Activated T-cell treated with anti-CD3 and anti-CD28 coated beads, Interleukin-2, amount 50 U/mL, for 72 hours (primary cell): ENCODE measurements at places on chromosomes 12 and 14.

- DNase-seq, result no peak
Observed at GRCh38 chr14:61196792-61197191, 84.3 kb downstream of the TMEM30B start.

DNA sequence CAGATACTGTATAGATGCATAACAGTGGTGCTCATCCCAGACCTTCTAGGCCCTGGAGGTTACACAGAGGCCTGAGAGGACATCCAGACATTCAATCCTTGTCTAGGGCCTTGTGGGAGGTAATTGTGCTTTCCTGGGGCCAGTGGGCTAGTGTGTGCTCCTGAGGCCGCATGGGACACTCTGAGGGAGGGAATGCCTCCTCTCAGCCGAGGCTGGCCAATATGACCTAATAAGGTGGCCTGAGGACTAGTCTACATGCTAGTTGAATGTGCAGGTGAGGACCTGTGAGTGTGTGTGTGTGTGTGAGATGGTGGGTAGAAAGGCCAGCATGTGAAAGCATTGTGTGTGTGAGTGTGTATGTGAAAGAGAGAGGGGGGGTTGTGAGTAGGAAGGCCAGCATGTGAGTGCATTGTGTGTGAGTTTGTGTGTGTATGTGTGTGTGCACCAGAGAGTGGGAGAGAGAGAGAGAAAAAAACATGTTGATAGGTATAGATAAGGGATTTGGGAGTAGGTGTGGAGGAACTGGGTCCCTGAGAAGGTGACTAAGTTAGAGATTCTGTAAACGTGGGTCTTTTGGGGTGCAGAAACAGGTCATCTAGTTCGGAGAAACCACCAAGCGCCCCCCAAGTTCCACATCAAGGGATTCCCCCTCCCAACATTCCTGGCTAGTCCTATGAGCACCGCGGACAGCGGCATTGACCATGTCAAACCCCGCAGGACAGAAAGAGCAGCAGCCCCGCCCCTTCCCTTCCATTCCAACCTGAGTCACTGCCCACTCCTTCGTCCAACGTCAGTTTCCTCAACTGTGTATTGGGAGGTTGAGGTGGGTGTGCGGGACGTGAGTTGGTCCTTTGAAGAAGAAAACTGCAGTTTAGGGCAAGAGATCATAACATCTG lies 9.7 kb upstream of the KRT81 start:
- DNase-seq, result no peak

DNA sequence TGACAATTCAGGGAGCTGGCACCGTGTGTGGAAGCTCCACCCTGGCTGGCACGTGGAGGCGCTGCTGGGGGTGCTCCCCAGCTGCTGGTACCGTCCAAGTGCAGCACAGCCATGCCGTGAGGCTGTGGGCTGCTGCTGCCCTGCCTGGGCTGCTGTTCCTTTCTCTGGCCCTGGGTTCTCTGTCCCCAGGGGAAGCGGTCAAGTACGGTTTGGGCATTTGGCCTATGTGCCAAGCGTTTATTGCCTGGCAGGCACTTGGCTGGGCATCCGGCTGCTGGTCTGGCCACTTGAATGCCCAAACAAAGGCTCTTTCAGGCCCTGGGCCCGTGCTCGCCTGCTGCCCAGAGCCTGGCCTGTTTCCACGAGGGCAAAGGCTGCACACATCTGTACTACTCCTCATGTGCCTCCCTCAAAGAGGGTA lies 39.6 kb downstream of the RHOF start:
- no peak for DNase-seq

GRCh38 chr14:37057776-37058175 lies 114.6 kb downstream of the SLC25A21 start:
- DNase-seq, result no peak
